AG20443 (cell line): ENCODE measurements at places on chromosomes 6 and 20.

DNA sequence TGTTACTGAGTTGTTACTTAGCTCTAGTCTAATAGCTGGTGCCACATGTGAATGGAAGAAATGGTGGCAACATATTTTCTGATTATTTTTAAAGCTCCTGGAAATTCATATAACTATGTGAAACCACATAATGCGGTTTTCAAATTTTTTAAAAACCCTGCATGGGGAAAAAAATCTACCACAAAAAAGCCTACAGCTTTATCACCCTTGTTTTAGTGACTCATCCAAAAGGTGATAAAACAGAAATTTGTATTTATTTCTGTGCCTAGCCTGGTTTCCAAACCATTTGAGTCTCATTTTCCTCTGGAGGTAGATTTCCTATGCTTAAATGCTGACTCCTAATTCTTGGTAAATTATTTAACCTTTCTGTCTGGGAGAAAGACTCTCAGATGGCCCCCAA, 5.4 kb upstream of the FBXO30 start:
- no peak for DNase-seq

DNA sequence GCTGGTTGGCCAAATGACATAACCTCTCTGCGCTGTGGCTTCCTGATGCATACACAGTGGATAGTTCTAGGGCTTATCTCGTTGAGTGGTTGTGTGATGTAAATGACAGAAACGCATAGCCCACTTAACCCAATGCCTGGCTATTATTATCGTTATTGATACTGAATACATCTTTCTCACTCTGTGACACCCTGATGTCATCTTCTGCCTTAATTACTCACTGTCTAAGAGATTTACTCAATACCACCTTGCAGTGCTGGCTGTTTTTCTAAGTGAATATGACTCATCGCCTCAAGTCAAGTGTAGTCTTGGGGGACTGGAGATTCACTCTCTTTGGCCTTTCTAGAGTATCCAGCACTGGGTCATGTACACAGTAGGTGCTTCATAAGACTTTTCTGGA, 73.6 kb downstream of the NDUFAF5 start:
- DNase-seq, result no peak

- DNase-seq, result no peak
Measured at GRCh38 chr20:19543101-19543500, 215.0 kb upstream of the RIN2 start.

GRCh38 chr20:57316795-57317201, 12.8 kb upstream of the SPO11 start:
- DNase-seq, result no peak

DNA sequence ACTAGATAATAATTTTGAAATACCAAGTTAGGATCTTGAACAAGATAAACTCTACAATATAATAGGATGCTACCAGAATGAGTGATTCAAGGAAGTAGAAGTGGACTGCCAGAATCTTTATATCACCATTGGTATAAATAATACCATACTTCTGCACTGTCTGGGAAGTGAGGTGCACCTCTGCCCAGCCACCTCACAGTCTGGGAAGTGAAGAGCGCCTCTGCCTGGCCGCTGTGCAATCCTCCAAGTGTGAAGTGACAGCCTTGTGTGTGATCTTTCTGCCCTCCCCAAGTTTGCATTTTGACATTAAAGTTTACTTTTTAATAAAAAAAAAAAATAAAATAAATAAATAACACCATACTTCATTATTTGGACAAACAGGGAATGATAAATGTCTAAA, 18.8 kb downstream of the LATS1 start:
- no peak for DNase-seq

GRCh38 chr6:138774370-138774769, 801 bp downstream of the CCDC28A start:
- DNase-seq, result no peak

DNA sequence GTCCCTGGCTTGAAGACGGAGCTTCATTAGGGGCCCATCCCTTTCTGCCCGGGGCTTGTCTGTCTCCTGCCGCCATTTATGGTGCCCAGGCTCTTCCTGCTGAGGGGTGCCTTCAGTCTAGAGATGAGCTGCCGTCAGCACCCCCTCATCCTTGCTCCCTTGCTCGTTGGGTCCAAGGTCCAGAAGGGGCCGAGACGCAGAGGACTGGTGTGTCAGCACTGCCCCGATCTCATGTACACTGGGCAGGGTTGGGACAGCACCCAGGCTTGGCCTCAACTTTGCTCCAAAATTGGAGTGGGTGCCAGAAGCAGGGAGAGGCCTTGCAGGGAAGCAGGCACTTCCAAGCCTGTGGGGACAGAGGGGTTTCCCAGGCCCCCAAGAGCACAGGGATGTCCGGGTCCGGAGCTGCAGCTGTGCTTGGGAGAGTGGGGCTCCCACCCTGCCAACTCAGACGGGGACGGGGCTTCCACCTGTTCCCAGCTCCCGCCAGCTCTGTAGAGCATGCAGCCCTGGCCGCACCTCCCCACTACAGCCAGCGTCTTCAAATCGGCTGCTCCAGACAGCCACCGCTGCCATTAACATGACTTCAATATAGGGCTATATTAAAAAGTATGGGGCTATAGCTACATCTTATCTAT, 488.8 kb downstream of the TENT5A start:
- DNase-seq, result no peak

- DNase-seq, result no peak
Measured at GRCh38 chr6:136464148-136464547, 86.1 kb downstream of the MAP7 start.

GRCh38 chr20:63456429-63457284, 15.8 kb downstream of the KCNQ2 start:
- DNase-seq, result no peak

- no peak for DNase-seq
Measured at GRCh38 chr6:137680705-137681346, 186.2 kb upstream of the TNFAIP3 start.

DNA sequence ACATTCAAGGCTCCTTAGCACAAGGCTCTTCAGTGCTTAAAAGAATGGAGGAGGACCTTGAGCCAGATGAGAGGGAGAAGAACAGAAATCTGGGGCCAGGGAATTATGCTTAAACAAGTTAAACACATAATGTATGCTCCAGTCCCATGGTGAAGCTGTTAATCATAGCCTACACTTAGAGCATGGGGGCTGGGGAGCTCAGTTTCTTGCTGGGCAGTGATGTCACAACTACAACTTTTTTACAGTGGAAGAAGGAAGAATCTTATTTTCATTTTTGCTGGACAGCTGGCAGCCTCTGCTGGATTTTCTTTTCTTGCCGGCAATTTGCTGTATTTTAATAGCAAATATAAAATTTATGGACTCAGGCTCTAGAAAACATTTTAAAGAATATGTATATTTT, 432.5 kb downstream of the CD109 start:
- DNase-seq, result peak; percentile 19

DNA sequence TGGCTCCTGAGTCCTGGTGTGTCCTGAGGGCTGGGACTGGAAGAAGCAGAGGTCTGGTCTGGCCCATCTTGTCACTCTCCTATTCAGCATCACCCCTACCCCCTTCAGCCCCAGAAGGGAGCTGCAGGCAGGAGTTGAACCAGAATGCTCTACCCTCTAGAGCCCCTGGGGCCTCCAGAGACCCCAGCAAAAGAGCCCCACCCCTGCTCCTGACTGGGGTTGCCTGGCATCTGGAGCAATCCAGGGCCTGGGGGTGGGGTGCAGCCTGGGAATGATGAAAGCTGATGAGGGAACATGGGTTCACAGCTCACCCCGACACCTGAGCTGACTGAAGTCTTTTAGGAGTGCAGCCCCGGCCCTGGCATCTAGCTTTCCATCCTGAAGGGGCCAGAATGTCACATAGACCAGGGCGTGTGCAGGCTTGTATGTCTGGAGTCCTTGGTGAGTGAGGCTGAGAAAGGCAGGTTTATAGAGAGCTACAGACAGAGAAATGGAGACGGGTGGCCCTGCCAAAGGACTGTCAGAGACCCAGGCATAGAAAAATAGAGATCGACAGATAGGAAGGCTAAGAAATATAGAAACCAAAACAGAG, 12.2 kb downstream of the FGD2 start:
- no peak for DNase-seq

GRCh38 chr6:134551245-134551960, 233.5 kb upstream of the SGK1 start:
- peak; percentile 63 for DNase-seq
